Osteocyte (in vitro differentiated cells): ENCODE measurements at places on chromosomes 5 and 9. TPM values are rescaled to one million over a fixed set of nuclear protein-coding genes. Genes with fewer than 3 reads are reported as not detected.

GRCh38 chr5:31385774-31386537 lies 145.9 kb downstream of the DROSHA start:
- no peak overlapping the region for H3K4me3 ChIP-seq
- no peaks in the 10 kb centered on the region for H3K36me3 ChIP-seq
- H3K4me1 ChIP-seq: peaks cover 16% of the 10 kb centered on the region

DNA sequence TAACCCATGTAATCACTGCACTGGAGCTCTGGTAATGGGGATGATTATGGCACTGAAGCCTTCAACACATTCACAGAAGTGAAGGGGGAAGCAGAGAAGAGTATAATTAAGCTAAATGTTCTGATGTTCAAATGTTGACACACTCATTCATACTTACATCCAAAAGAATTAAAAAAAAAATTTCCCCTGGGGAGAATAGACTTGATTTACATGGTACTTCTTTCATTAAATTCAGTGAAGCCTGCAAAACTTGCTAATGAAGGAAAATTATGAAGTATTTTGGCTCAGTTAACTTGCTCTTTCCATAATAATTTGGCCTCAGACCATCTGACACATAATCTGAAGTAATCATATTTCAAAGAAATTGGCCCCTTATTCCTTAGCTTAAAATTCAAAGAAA lies 428.8 kb downstream of the SH3GL2 start:
- H3K27ac ChIP-seq: no peak overlapping the region
- H3K36me3 ChIP-seq: no peaks in the 10 kb centered on the region
- no peak overlapping the region for H3K4me3 ChIP-seq

DNA sequence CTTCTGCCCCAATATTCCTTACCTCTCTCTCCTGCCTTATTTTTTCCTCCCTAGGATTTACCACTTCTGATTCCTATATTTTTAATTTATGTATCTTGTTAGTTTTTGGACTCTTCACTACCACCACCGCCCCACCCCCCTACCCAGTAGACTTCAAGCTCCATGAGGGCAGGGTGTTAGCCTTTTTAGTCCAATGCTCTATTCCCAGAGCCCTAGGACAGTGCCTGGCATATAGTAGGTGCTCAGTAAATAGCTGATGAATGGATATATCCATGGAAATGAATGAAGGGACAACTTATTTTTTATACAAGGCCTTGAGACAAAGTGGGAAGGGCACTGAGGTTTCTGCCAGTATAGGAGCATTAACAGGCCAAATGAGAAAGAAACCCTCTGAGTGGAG lies 41.5 kb downstream of the IRF1 start:
- no peak for DNase-seq
- H3K27me3 ChIP-seq: no peaks in the 10 kb centered on the region
- H3K36me3 ChIP-seq: peaks cover 10% of the 10 kb centered on the region
- H3K4me3 ChIP-seq: no peak overlapping the region
- H3K4me1 ChIP-seq: peaks cover 55% of the 10 kb centered on the region

GRCh38 chr9:127282611-127283010 lies 18.0 kb downstream of the GARNL3 start:
- peaks cover 9% of the 10 kb centered on the region for H3K4me1 ChIP-seq
- DNase-seq: no peak
- H3K36me3 ChIP-seq: no peaks in the 10 kb centered on the region
- no peak overlapping the region for H3K27ac ChIP-seq
- no peaks in the 10 kb centered on the region for H3K27me3 ChIP-seq
- H3K4me3 ChIP-seq: no peak overlapping the region

The IQGAP2 gene
- total RNA-seq: 8.8 and 11.8 TPM in 2 replicates

- H3K4me3 ChIP-seq: no peak overlapping the region
- no peaks in the 10 kb centered on the region for H3K27me3 ChIP-seq
- no peak overlapping the region for H3K27ac ChIP-seq
- H3K36me3 ChIP-seq: no peaks in the 10 kb centered on the region
- peaks cover 19% of the 10 kb centered on the region for H3K4me1 ChIP-seq
Measured at GRCh38 chr5:2130361-2130760, 247.6 kb upstream of the IRX4 start.

DNA sequence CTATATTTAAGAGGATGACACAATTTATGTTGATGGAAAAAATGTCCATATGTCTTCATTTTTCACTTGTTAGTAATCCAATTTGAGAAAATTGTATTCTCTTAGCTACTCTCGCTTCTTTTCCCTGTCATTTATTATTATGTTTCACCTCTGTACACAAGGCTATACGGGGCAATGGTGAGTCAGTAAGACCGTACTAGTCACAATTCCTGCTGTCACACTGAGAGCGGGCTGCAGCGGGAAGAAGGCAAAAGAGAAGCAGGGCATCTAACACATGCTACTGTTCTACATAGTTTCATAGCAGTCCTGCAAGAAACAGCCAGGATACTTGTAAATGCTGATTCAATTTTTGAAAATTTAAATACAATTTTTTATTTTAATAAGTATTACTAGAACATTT lies 23.3 kb upstream of the PRDM9 start:
- no peak for DNase-seq
- no peak overlapping the region for H3K4me3 ChIP-seq
- H3K4me1 ChIP-seq: no peaks in the 10 kb centered on the region
- H3K27ac ChIP-seq: no peak overlapping the region
- H3K27me3 ChIP-seq: peaks cover 2% of the 10 kb centered on the region
